Germinal center (tissue), 1 donor: ENCODE measurements at places on chromosomes 4 and X.

GRCh38 chr4:155672342-155672741, 5.7 kb downstream of the GUCY1A1 start:
- DNase-seq: no peak

GRCh38 chr4:26525136-26525770, 35.0 kb upstream of the CCKAR start:
- DNase-seq: no peak

GRCh38 chr4:142824368-142824767, 21.7 kb downstream of the INPP4B start:
- DNase-seq: no peak

- peak; percentile 3 for DNase-seq
These were observed 2185.1 kb upstream of the TENM3 start for GRCh38 chr4:180057891-180058671.

GRCh38 chr4:19227701-19228100, 1024.0 kb upstream of the SLIT2 start:
- no peak for DNase-seq

- DNase-seq: no peak
These were observed 27.4 kb downstream of the APELA start for GRCh38 chr4:164904336-164904735.

DNA sequence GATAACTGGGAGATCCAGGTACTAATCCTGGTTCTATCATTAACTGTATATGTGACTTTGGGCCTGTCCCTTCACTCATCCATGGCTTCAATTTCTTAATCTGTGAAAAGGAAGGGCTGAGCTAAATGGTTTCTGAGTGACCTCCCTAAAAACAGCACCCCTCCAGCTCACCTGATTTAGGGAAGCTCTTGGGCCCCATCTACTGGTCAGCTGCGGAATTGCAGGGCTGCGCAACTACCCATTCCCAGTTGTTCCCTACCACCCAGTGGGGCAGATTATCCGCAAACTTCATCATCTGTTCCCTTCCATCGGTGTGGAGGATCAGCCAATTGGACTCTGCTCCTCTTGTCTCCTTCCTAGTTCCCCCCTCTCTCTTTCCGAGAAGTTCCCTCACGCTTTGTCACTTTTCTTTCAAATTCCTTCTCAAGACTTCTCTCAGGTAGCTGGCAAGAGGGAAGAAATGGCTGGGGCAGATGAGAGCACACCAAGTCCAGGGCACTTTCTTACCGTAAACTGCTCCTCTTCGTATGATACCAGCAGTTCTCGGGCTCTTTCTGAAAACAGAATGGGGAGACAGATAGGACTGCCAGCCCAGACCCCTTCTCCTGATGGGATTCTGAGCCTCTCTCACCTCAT, 5.8 kb downstream of the LAS1L start:
- DNase-seq: peak; percentile 64

DNA sequence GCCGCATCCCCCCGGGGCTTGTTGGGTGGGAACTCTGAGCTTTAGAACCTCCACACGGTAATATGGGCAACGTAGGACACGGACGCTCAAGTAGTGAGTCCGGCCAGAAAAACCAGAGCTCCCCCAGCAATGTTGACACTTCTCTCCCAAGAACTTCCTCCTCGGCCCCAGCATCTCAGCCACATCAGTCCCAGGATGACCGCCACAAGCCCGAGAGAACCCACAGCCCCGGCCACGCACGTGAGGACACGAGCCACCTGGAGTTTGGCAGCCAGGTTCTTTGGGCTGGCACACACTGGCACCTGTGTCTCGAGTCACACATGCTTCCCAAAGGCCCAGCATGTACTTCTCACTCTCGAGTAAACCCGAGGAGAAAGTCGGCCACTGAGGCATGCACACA, 16.3 kb downstream of the CLDN34 start:
- no peak for DNase-seq

DNA sequence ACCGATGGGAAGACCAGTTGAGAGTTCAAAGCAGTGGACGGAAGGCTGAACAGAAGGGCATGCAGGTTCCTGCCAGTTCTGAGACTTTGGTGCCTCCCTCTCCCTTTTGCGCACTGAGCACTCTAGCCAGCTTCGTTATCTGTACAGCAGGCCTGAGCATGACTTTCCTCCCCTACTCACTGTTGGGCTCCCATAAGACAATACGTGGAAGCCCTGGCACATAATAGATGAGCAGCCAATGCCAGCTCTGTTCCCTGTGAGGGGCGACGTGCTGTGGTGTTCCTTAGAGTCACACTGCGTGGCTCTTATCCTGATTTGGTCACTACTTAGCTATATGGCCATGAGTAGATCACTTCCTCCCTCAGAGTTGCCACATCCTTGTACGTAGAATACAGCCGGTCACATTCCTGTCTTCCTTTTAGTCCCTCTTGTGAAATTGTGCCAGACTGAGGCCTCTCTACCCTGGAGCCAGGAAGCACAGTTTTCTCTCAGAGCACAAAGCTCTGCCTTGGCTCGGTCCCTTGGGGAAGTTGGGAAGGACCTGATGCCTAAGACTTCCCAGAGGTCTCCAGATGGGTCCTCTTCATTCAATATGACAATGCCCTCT, 160.4 kb upstream of the MAMLD1 start:
- DNase-seq: no peak

- no peak for DNase-seq
These were observed 39.3 kb downstream of the TASL start for GRCh38 chrX:30538271-30538670.

- DNase-seq: no peak
These were observed 83.8 kb downstream of the EGF start for GRCh38 chr4:109996526-109996925.

DNA sequence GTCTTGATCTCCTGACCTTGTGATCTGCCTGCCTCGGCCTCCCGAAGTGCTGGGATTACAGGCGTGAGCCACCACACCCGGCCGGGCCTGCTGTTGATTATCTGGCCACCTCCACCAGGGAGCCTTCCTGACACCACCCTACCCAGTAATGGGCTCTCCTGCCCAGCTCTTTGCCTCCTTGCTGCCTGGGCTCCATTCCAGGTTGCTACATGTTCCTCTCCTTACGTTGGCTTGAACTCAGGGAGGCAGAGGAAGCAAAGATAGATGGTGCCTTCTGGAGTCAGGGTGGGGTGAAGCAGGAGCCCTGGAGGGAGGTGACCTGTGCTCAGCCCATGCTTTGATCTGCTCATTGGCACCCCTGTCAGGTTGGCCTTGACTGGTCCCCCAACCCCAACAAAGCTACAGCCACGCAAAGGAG, 26.3 kb downstream of the FLNA start:
- no peak for DNase-seq

GRCh38 chr4:122928930-122929329, 6.5 kb upstream of the NUDT6 start:
- DNase-seq: no peak

- no peak for DNase-seq
These were observed 39.8 kb upstream of the ASMTL start for GRCh38 chrX:1492421-1493012.

DNA sequence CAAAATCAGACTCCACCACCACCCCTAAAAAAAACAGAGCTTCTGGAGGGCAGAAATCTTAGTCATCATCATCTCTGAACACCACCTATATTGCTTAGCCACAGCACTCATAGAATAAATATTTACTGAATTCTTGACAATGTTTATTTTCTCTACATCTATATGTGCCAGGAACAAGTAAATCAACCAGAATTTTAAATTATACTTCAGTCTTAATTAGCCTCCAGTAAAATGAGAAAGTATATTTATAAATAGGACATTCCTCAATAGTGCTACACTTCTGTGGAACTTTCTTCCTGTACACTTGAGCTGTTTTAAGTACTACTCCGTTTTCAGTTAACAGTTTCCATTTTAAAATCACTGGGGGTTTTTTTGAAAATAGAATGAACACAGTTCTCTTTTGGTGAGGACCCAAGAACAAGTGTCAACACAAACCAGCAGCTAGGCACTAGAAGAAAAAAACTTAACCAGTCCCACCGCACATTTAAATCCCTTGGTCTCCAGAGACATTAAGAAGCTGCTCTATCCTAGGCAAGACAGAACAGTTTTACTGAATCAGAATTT, 25.5 kb downstream of the SMIM14 start:
- peak; percentile 55 for DNase-seq

DNA sequence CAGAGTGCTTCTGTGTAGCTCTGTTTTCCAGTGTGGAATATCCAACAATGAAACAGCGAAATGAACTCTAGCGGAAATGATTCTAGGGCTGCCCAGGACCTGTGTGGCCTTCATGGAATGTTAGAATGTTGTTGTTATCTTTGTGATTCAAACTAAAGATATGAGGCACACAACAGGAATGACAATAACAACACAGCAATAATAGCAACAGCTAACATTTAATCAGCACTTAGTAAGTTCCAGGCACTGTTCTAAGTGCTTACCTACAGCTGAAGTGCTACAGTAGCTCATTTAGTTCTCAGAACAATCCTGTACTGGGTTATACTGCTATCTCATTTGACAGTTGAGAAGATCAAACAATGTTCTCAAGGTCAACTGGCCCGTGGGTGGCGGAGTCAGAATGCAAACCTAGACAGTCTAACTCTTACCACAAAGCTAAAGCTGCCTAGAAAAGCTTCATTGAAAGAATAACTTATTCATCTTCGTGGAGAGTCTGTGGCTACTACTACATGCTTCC, 63.7 kb downstream of the MAML3 start:
- no peak for DNase-seq

DNA sequence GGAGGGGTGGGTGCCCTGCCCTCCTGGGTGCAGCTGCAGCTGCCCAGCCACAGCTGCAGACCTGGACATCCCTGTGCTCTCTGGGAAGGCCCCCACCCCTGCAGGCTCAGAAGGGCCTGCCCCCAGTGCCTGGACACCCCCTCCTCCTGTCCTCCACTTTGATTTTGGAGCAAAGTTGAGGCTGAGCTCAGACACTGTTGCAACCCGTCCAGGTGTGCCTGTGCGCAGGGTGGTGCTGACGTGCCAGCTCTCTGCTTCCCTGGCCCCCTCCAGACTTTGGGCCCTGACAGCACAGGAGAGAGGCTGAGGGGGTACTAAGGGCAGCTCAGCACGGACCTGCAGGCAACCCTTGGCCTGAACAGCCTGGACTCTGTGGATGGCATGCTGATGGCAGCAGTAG, 750.3 kb downstream of the ARAP2 start:
- DNase-seq: no peak
